ENCODE measurements at places on chromosomes 4 and X. TPM values are rescaled to one million over a fixed set of nuclear protein-coding genes. Genes with fewer than 3 reads are reported as not detected.
A peak's percentile ranks its signal among the peaks of the same experiment; 100 is the strongest.

The ERAS gene
- not detected for total RNA-seq

The MTNR1A gene
- 1.2 TPM for total RNA-seq

The RGN gene
- total RNA-seq, result 1.8 TPM

The SYNPO2 gene
- total RNA-seq, result 0.20 TPM

The GABRE gene
- total RNA-seq, result not detected

The BGN gene
- total RNA-seq, result 90.9 TPM

The ARHGAP6 gene
- total RNA-seq, result not detected

The P2RY8 gene
- total RNA-seq, result not detected

DNA sequence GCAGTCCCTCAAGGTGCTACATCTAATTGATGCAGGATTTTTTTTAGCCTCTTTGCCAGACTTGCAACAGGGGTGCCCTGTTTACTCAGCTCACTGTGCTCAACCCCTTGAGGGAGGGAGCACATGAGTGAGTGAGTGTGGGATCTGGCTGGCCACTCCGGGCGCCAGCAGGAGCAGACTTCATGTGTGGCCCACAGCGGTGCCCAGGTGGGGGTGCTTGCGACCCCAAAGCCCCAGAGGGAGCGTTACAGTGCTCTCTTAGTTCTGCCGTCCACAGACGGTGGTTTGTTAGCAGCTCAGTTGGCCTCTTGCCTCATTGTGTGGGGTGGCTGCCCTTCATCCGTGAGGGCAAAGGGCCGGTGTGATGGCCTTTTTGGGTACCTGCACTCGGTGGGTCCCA lies 81.6 kb upstream of the MYOZ2 start:
- no peak for DNase-seq

GRCh38 chrX:103918571-103919269 lies 43.7 kb upstream of the TMSB15B start:
- DNase-seq, result peak; percentile 52

DNA sequence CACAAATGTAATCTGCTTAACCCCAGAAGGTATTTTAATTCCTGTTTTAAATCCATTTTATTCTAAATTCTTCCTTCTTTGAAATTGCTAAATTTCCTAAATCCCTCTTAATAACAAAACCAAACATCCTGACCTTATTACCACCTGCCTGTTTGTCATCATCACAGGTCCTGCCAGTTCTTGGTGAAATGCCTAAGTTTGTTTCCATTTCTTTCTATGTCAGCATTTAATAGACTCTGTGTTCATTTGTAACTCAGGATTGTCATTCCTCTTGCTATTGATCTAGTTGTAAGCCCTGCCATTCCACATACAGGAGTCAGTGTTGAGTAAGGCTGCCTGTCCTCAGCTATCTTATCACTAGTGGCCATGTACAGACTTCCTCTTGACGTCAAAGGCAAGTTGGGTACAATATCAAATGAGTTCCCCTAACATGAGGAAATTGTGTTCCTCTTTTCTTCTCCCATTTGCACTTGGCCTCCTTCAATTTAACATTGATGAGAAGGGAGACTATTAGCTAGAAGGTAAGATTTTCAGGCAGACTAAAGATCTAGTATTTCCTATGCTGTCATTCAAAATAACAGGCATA lies 440.1 kb downstream of the AFF2 start:
- DNase-seq, result no peak

DNA sequence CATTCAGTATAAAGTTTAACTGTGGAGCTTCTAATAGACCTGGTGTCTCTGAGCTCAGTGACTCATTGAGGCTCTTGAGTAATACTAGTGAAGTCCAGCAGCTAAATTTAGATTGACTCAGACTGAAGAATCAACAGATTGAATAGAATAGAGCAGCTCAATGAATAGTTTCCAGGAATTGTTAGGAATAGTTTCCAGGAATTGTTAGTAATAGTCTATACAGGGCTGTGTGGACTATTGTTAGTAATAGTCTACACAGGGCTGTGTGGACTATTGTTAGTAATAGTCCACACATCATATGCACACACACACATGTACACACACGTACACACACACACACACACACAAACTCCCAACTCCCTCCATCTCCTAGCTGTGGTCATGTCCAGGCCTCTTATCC lies 3.0 kb downstream of the GIMD1 start:
- peak; percentile 56 for DNase-seq

GRCh38 chr4:2423695-2424094 lies 4.9 kb downstream of the CFAP99 start:
- no peak for DNase-seq

- DNase-seq, result no peak
Measured at GRCh38 chr4:96626023-96626422, 786.1 kb downstream of the PDHA2 start.

DNA sequence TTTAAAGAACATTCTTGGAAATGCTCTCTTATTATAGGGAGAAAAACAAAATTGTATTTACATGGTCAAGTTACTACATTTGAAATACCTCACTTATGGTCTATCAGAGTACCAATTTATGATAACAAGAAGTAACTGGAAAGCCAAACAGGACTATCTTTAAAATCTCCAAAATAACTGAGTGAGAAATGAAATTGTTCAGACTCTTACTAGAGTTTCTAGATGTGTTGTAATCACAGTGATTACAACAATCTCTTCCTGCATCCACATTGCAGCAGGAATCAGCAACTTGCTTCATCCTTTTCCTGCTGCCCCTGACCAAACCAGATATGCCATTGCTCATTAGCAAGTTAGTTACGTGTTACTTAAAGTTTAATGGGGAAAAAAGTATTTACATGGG lies 245.2 kb upstream of the SMIM31 start:
- DNase-seq, result no peak

DNA sequence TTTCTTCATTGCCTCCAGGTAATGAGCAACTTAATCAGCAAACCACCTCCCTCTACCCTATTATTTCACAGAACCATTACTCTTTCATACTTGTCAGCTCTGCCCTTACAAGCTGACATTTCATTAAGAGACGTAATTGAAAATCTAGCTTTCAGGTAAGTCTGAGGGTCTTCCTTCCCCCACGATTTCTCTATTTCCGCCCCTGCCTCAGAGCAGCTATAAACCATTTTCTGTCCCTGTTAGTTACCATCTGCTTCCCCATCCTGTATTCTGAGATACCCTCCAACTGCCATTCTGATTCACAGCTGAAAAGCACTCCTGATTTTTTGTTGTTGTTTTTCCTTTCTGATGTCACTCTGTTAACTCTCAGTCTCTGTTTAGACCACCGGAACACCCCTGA lies 37.1 kb downstream of the SH3RF1 start:
- no peak for DNase-seq

DNA sequence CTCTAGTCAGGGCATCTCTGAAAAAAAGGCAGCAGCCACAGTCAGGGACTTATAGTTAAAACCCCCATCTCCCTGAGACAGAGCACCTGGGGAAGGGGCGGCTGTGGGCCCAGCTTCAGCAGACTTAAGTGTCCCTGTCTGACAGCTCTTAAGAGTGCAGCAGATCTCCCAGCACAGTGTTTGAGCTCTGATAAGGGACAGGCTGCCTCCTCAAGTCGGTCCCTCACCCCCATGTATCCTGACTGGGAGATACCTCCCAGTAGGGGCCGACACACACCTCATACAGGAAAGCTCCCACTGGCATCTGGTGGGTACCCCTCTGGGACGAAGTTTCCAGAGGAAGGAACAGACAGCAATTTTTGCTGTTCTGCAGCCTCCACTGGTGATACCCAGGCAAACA lies 129.0 kb downstream of the ANXA5 start:
- DNase-seq, result no peak

GRCh38 chrX:110383414-110383813 lies 24.8 kb downstream of the RTL9 start:
- no peak for DNase-seq

DNA sequence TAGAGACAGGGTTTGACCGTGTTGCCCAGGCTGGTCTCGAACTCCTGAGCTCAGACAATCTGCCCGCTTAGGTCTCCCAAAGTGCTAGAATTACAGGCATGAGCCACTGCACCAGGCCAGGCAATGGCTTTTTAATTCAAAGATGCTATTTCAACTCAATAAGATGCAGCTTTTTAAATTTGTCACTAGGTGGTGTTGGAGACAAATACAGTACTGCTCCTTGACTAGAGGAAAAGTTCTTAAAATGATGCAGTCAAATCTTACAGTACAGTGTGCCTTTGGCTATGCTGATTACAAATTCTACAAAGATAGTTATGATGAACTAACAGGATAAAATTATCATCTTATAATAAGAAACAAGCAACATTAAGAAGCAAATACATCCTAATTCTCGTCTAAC lies 441.1 kb downstream of the KCNIP4 start:
- peak; percentile 27 for DNase-seq

DNA sequence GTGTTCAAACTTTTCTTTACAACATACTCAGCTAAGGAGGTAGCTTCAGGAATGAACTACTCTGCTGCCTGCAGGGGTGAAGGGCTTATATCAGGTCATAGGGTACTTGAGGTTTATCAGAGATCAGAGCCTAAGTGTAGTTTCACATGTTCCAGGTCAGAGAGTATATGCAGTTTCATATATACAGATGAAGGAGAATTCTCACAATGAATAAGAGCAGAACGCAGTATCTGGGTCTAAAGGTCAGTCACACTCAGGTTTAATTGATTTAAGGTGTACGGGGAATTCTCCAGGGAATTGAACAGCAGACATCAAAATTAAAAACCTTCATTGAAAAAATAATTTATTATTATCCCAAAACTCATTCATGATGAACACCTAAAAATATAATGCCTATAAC lies 700.6 kb downstream of the TECRL start:
- DNase-seq, result no peak

DNA sequence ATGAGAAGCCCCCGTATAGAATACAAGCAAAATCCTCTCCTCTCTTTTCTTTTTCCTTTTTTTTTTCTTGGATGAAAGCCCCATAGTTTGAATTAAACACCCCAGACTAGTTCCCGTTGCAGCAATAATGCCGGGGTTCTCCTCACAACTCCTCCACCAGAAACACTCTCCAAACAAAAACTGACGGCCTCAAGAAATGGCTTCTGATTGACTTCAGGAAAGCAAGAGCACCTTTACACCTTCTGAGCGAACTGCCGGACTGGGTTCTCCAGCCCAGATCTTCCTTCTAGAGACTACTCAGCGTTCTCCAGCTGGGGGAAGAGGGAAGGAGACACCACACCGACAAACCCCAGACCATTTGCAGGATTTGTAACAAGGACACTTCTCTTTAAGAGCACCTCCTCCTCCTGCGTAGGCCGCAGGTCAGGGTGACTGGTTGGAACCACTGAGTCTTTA lies 4.0 kb downstream of the HAND2 start:
- DNase-seq, result no peak

DNA sequence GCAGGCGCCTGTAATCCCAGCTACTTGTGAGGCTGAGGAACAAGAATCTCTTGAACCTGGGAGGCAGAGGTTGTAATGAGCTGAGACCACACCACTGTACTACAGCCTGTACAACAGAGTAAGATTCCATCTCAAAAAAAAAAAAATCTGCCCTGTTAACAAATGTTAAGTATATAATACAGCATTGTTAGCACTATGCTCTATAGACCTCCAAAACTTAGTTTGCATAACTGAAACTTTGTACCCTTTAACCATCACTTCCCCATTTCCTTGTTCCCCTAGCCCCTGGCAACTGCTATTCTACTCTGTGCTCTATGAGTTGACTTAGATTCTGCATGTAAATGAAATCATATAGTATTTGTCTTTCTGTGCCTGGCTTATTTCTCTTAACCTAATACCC lies 76.7 kb downstream of the TAB3 start:
- DNase-seq, result no peak
